CD4-positive, alpha-beta memory T cell (primary cell): ENCODE measurements at places on chromosomes 12 and 14. TPM values are rescaled to one million over a fixed set of nuclear protein-coding genes. Genes with fewer than 3 reads are reported as not detected.

Gene CD4
- total RNA-seq, result 291 TPM

Gene RPGRIP1
- total RNA-seq, result not detected

Gene NOS1
- total RNA-seq, result not detected

Gene KRT75
- total RNA-seq, result not detected

Gene PRKAB1
- total RNA-seq, result 43.4 TPM

Gene LYZ
- total RNA-seq, result 40.5 TPM

Gene OTOGL
- total RNA-seq, result not detected

Gene ASCL1
- not detected for total RNA-seq

Gene ATG2B
- total RNA-seq, result 28.4 TPM

Gene WNT1
- total RNA-seq, result 2.8 TPM

Gene BCL2L14
- total RNA-seq, result 1.9 TPM

DNA sequence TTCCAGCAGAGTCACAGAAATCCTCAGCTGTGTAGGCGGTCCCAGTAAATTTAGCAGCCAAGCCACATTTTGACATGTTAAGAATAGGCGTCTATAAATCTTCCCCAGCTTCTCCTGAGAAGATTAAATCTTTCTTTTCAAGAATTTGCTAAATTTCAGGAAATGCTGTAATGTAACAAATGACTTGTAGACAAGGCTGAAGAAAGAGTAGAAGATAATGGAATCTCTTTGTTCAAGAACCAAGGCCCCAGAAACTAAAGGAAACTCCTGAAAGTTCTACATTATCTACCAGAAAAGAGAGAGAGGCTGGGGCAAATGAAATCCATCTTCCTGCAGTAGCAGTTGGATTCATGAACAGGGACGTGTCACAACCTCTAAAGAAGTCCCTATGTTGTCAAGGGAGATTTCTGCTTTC lies 760.3 kb downstream of the NOVA1 start:
- no peak overlapping the region for H3K27ac ChIP-seq
- no peaks in the 10 kb centered on the region for H3K4me1 ChIP-seq
- H3K27me3 ChIP-seq, result no peaks in the 10 kb centered on the region

- H3K4me1 ChIP-seq, result no peaks in the 10 kb centered on the region
- no peaks in the 10 kb centered on the region for H3K27me3 ChIP-seq
- no peak for DNase-seq
- no peak overlapping the region for H3K4me3 ChIP-seq
These were observed 28.2 kb upstream of the TMEM106C start for GRCh38 chr12:47935184-47935583.

GRCh38 chr14:105578070-105578469 lies 51.7 kb downstream of the TMEM121 start:
- no peak overlapping the region for H3K27ac ChIP-seq
- H3K4me3 ChIP-seq, result no peak overlapping the region
- DNase-seq, result no peak
- H3K4me1 ChIP-seq, result no peaks in the 10 kb centered on the region
- H3K36me3 ChIP-seq, result no peaks in the 10 kb centered on the region

DNA sequence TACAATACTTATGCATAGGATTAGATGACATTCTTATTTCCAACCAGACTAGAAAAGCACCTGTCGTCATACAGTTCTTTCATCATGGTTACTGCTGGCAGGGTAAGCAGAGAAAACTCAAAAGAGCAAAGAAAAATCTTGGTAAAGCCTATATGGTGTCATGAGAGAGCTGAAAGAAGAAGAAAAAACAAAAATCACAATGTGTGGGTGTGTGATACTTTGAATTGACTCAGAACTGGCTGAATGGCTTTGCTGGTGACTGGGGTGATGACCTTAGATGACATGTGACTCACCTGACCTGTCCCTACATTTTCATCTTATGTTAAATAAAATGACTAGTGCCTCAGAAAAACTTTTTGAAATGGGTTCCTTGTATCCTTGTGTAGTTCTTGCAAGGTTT lies 278.1 kb upstream of the LMO3 start:
- H3K27ac ChIP-seq, result no peak overlapping the region
- no peaks in the 10 kb centered on the region for H3K4me1 ChIP-seq
- no peaks in the 10 kb centered on the region for H3K27me3 ChIP-seq
- H3K4me3 ChIP-seq, result no peak overlapping the region
- H3K36me3 ChIP-seq, result no peaks in the 10 kb centered on the region
- DNase-seq, result no peak

DNA sequence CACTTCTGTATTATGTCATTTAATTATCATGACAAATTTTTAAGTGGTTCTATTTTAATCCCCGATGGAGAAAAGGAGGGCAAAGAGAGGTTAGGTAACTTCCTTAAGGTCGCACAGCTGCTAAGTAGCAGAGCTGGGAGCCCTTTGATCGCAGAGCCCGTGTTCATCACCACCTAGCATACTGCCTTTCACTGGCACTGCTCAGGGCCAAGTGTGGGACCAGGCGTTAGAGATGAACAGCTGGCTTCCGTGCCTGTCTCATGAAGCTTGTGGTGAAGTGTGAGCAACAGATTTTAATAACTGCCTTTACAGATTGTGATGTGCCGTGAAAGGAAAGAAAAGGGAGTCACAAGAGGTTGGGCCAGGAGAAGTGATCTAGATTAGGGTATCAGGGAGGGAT lies 273.6 kb downstream of the AKAP6 start:
- no peak overlapping the region for H3K27ac ChIP-seq
- no peak for DNase-seq
- no peaks in the 10 kb centered on the region for H3K36me3 ChIP-seq
- H3K4me3 ChIP-seq, result no peak overlapping the region
- H3K27me3 ChIP-seq, result no peaks in the 10 kb centered on the region

GRCh38 chr14:77574446-77575115 lies 41.9 kb downstream of the SPTLC2 start:
- no peaks in the 10 kb centered on the region for H3K4me1 ChIP-seq
- H3K27me3 ChIP-seq, result no peaks in the 10 kb centered on the region
- H3K36me3 ChIP-seq, result peaks cover 4% of the 10 kb centered on the region

GRCh38 chr14:48584031-48584430 lies 908.6 kb upstream of the MDGA2 start:
- no peak overlapping the region for H3K4me3 ChIP-seq
- no peaks in the 10 kb centered on the region for H3K27me3 ChIP-seq
- no peaks in the 10 kb centered on the region for H3K4me1 ChIP-seq
- no peak overlapping the region for H3K27ac ChIP-seq
- no peak for DNase-seq

- H3K36me3 ChIP-seq, result no peaks in the 10 kb centered on the region
- no peaks in the 10 kb centered on the region for H3K27me3 ChIP-seq
- no peak overlapping the region for H3K27ac ChIP-seq
- H3K4me3 ChIP-seq, result no peak overlapping the region
- no peaks in the 10 kb centered on the region for H3K4me1 ChIP-seq
These were observed 361.1 kb upstream of the DDHD1 start for GRCh38 chr14:53514197-53514596.

DNA sequence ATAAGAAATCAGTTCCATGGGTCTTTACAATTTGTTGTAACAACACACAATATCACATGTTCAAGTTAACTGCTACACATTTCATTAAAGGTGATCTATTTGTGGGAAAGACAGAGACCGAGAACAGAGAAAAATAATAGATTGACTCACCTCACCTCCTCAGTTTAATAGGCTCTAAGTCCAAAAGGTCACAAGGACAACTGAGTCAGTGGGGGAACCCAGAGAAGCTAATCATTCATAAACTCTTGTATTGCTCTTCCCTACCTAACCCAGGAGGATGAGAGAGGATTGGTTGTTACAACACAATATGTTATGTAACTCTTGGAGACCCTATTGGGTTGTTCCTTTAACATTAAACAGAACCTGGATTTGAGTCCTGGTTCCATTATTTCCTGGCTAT lies 72.2 kb upstream of the CRY1 start:
- no peaks in the 10 kb centered on the region for H3K4me1 ChIP-seq
- no peak for DNase-seq
- no peak overlapping the region for H3K4me3 ChIP-seq
- H3K27me3 ChIP-seq, result no peaks in the 10 kb centered on the region

GRCh38 chr12:47141459-47141858 lies 61.7 kb upstream of the AMIGO2 start:
- no peaks in the 10 kb centered on the region for H3K36me3 ChIP-seq
- no peak overlapping the region for H3K27ac ChIP-seq

DNA sequence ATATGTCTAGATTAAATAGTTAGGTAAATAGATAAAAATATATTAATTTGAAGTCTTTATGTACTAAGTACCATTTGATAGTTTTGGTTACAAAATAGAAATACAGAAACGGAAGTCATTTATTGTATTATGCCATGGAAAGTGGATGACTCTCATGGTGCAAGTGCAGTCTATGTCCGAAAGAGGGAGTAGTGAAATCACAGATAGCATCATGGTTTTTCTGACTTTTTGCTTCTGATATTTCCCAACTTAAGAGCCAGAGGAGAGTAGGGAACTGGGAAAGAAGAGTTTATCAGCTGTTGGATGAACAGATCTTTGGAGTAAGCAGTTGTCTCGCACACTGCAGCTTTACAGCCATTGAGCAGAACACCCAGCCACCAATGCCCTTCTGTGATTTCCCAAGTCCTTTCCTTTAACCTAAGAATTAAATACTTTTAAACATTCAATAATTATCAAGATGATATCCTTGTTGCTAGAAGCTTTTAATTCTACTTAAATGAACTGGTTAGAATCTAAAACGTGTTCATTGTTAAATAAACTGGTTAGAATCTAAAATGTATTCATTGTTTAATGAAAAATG lies 18.4 kb upstream of the SRGAP1 start:
- no peak overlapping the region for H3K4me3 ChIP-seq
- DNase-seq, result no peak
- H3K36me3 ChIP-seq, result no peaks in the 10 kb centered on the region
- no peaks in the 10 kb centered on the region for H3K27me3 ChIP-seq
- H3K4me1 ChIP-seq, result no peaks in the 10 kb centered on the region
- no peak overlapping the region for H3K27ac ChIP-seq

GRCh38 chr14:40413136-40413535 lies 980.9 kb upstream of the FBXO33 start:
- no peaks in the 10 kb centered on the region for H3K4me1 ChIP-seq
- no peak overlapping the region for H3K4me3 ChIP-seq

- no peak overlapping the region for H3K4me3 ChIP-seq
- no peaks in the 10 kb centered on the region for H3K4me1 ChIP-seq
- no peak for DNase-seq
- H3K27ac ChIP-seq, result no peak overlapping the region
- no peaks in the 10 kb centered on the region for H3K36me3 ChIP-seq
- no peaks in the 10 kb centered on the region for H3K27me3 ChIP-seq
These were observed 96.9 kb downstream of the AKAP6 start for GRCh38 chr14:32426028-32426427.

DNA sequence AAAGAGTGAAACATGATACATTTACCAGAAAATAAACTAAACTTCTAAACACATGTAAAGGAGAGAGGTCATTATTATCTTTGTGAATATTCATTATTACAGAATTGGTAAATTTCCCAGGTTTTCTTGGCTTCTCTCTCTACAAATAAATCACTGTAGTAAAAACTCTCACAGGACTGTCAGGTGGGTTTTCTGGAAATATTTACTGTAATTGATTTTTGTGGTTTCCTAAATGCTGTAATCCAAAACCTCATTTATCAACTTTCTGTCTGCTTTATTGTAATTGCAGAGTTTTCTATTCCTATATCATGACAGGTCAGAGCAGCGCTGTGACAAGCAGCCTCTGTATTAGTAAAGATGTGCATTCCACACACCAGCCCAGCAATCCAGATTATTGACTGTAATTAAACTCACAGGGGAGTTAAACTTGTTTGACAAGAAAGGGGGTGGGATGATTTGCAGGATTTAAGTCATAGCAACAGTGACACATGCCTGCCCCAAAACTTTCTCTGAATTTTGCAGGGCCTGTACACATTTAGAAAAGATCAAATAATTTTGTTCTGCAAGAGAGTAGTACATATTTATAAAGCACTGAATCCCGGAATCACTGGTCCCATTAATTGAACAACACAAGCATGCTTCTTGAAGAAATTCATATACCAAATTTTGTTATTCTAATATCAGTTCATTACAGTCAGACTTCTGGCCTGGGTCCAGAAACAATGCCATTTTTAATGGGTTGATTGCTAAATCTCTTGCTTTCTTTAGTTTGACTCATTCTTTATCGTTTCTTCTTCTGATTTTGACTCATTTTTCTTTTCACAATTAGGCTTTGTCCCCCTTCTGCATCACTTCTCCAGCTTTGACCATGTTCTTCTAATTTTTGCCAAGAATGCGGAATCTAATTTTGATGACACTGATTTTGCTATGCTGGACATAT lies 42.2 kb downstream of the PTPRO start:
- DNase-seq, result no peak
- H3K4me3 ChIP-seq, result no peak overlapping the region
- no peaks in the 10 kb centered on the region for H3K36me3 ChIP-seq
- no peaks in the 10 kb centered on the region for H3K4me1 ChIP-seq
- no peak overlapping the region for H3K27ac ChIP-seq

- H3K36me3 ChIP-seq, result no peaks in the 10 kb centered on the region
- H3K27me3 ChIP-seq, result no peaks in the 10 kb centered on the region
- H3K4me1 ChIP-seq, result no peaks in the 10 kb centered on the region
- H3K27ac ChIP-seq, result no peak overlapping the region
- no peak overlapping the region for H3K4me3 ChIP-seq
- DNase-seq, result no peak
These were observed 37.4 kb upstream of the OVCH1 start for GRCh38 chr12:29534935-29535334.
